ENCODE measurements at places on chromosomes 3 and 15.
A peak's percentile ranks its signal among the peaks of the same experiment; 100 is the strongest.

GRCh38 chr3:6697285-6697684 lies 163.6 kb upstream of the GRM7 start:
- DNase-seq = no peak

GRCh38 chr3:61729038-61729634 lies 167.8 kb downstream of the PTPRG start:
- no peak for DNase-seq

DNA sequence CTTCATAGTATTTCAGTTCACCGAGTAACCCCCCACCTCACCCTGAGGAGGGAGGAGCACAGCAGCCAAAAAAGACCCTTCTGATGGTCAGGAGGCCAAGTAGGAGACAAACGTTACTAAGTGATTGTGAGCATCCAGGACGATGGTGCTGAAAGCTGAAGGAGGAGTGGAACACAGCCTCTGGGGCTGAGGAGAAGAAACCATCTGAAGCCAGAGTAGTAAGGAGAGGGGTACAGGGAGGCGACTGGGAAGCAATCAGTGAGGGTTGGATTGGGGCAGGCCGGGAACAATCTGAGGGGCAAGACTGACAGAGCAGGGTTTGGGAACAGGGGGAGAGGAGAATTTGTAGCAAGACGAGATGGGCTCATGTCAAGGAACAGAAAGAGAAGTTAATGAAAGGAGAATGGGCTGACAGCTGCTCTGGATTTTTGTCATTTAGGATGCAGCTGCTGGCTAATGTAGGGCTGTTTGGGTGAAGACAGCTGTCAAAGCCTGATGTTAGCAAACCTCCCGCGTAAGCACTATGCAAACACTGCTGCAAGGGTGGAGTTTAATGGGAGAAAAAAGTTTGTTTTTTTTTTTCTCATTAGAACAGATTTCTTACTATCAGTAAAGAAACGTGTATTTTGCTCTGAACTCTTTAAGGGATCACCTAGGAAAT lies 622.2 kb downstream of the EDEM1 start:
- no peak for DNase-seq

- DNase-seq = no peak
Observed at GRCh38 chr3:72152551-72153476, 367.9 kb upstream of the PROK2 start.

DNA sequence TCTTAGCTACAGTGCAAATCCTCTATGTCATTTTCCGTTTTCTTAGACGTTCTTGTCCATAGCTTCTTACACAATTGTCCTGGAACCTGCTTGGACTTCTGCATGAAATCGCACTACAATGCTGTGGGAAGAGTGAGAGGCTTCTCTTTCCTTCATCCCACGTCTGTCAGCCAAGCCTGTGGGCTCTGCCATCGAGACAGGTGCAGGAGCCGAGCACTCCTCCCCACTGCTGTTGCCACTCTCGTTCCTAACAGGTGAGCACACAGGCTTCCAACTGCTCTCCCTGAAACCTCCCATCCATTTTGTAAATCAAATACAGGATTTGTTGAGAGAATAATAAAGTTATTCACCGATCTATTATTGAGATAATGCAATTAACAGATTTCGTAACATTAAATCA lies 23.5 kb downstream of the ZXDC start:
- DNase-seq = no peak

DNA sequence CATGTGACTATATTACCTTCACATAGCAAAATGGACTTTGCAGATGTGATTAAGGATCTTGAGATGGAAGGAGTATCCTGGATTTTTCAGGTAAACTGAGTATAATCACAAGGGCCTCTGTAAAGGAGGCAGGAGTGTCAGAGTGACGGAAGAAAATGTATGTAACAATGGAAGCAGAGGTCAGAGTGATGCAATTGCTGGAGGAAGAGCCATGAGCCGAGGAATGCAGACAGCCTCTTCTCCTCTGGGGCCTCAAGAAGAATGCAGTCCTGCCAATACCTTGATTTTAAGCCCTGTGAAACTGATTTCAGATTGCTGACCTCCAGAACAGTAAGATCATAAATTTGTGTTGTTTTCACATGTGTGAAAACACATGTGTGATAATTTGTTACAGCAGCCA lies 15.1 kb downstream of the HEMK1 start:
- no peak for DNase-seq

DNA sequence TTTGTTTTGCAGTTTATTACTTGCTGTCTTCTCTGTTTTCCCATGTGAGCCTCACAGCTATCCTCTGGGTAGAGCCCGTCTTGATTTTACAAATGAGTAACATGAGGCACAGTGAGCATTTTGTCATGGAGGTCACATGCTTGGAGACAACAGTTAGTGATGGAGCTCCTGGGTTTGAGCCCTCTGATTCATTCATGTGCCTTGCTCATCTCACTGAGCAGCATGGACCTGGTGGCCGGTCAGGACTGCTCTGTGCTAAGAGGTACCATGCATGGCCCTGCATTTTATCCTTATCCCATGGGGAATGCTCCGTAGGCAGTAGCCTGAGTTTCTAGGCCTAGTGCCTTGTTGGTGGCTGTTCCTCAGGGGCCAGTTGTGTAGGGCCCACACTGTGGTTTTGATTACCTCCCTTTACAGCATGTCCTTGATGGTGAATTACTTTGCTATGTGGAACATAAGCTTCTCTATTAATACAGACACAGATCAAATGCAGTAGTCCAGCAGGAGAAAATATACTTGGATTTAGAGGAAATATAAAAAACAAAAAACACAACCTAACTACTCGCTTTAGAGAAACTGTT lies 35.6 kb downstream of the MAP2K5 start:
- DNase-seq = no peak

DNA sequence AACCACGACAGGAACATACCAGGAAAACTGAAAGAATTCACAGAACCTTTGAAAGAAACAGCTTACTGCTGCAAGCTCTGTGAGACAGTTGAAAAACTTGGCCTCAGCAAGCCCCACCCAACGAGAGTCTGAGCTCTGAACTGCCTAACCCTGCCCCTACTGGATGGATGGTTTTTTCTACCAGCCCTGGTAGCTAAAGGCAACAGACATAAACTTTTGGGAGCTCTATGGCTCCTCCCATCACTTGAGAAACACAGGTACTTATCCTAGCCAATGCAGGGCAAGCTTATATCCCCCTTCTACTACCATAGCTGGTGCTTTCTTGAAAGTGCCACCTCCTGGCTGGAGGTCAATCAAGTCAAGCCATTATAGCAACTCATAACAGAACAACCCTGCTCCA lies 471.8 kb downstream of the GRM7 start:
- DNase-seq = no peak

GRCh38 chr3:122612696-122613095 lies 35.2 kb downstream of the PARP15 start:
- DNase-seq = no peak

DNA sequence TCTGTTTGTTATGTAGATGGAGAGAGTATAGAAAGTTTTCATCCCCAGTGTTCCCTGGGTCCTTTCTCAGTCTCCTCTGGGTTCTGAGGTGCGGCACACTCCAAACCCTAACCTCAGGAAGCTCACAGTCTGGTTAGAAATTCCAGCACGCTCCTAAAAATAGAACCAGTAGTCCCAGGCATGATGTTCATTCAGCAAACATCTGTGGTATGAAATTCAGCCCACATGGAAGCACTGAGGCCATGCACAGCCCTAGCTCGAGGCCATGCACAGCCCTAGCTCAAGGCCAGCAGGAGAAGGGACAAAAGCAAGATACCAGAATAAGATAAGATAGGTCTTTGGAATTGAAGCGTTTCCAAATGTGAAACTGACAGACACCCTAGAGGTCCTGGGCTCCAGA lies 82.3 kb upstream of the OXTR start:
- no peak for DNase-seq

GRCh38 chr15:51917493-51917892 lies 54.1 kb downstream of the LEO1 start:
- no peak for DNase-seq

DNA sequence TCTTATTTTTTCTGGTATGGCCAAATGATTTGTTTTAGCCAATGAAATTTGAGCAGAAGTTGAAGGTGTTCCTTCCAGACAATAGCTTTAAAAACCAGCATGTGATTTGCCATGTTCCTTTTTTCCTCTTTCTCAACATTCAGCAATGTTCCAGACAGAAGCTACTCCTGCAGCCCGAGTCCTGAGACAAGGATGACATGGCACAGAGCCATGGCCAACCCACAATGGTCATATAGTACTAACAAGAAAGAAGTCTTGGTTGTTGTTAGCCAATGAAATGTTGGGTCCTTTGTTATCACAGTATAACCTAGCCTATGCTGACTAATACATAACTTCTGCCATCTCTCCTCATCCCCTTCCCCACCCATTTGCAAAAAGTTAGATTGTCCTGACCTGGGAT lies 211.1 kb upstream of the STT3B start:
- no peak for DNase-seq

- DNase-seq = no peak
Observed at GRCh38 chr15:49038382-49038781, 7.9 kb downstream of the SECISBP2L start.

DNA sequence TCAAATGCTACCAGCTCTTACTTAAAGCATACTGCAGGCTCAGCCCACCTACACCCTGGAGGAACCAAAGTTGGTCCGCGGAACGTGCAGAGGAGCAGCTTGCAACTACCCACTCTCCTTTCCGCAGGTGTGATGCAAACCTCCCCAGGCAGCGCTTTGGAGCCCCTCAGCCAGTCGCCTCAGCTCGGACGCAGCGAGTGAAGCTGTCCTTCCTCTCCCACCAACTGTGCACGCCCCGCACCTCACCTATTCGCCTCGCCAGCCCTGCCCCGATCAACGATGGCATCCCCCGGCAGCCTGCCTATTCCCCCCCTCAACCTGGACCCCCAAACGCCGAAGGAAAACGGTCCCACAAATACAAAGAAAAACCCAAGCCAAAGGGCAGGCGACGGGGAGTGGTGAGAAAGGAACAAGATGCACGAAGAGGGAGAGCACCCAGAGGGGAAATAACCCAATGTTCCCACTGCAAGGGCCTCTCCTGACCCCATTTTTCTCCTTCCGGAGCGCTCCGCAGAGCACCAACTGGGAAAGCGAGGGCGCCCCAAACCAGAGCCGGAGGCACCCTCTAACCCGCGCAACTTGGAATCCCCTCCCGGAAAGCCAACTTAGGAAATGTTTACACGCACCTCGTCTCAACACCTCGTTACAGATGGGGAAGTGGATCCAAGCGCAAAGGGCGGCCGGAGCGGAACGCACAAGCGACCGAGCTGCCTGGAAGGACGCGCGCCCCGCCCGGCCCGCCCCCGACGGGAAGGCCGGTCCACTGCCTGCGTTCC lies 665 bp downstream of the GLB1 start:
- peak; percentile 61 for DNase-seq

DNA sequence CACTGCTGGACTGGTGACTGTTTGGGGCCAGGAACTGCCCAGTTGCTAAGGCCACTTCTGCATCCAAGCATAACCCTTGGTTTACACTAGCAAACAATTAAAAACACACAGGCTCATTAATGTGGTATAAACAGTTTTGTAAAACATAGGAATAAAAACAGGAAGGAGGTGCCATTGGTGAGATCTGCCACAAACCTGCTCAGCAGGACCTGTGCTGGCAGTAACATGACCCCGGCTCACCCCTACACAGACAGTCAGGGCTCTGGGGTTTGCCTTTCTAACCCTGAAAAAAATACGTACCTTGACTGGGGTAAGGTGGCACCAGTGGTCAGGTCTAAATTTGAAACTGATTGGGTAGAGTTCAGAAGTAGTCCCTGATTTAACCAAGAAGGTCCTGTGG lies 76.2 kb downstream of the ATP1B3 start:
- DNase-seq = no peak

DNA sequence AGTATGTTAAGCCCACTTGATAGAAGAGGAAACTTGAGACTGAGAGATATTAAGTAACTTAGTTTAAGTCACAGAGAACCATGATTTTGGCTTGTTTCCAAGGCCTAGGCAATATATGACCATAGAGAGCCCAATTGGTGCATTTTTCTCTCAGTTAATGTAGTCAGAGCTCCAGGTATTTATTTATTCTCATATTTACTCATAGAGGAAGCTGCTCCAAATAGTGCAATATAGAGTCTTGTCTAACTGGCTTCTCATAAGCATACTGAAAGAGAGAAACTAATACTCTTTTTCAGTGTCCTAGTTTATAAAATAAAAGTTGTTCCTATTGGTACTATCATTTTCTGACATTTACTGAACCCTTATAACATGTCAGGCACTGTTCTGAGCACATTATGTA lies 15.2 kb downstream of the TRNT1 start:
- no peak for DNase-seq

GRCh38 chr3:197289726-197290125 lies 8.7 kb downstream of the DLG1 start:
- DNase-seq = no peak

DNA sequence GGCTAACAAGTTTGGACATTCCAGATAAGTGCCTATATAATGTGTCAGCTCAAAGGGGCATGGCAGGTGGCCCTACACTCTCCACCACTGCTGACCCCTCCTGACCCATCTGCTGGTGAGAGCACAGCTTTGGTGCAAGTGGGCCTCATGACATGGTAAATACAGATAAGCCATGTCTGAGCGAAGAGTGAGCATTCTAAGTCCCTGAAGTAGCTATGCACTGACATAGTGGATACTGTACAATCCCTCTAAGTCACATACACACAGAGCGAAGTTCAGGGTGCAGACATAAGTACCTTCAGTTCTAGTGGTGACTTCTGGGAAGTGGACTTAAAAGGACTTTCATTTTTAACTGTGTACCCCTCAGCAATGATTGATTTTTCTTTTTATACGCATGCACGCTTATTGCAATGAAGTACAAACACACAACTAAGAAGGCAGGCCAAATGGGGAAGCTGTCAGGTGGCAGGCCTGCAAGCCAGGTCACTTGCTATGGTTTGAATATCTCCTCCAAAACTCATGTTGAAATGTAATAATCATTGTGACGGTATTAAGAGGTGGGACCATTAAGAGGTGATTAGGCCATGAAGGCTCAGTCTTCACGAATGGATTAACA lies 41.5 kb downstream of the TBC1D2B start:
- DNase-seq = no peak

- DNase-seq = no peak
Observed at GRCh38 chr3:135691240-135691639, 274.3 kb upstream of the PPP2R3A start.

GRCh38 chr3:34323517-34323916 lies 525.1 kb downstream of the PDCD6IP start:
- DNase-seq = no peak

GRCh38 chr15:66912001-66912400 lies 153.4 kb upstream of the SMAD3 start:
- no peak for DNase-seq

GRCh38 chr3:27594096-27594690 lies 110.0 kb upstream of the SLC4A7 start:
- DNase-seq = no peak

GRCh38 chr3:35528728-35529127 lies 110.6 kb upstream of the ARPP21 start:
- DNase-seq = no peak
